ENCODE measurements at places on chromosomes 3 and 15.

- DNase-seq: no peak
Observed at GRCh38 chr15:58595516-58596263, 153.8 kb downstream of the ADAM10 start.

- no peak for DNase-seq
Observed at GRCh38 chr15:42144841-42145375, 11.5 kb downstream of the PLA2G4F start.

DNA sequence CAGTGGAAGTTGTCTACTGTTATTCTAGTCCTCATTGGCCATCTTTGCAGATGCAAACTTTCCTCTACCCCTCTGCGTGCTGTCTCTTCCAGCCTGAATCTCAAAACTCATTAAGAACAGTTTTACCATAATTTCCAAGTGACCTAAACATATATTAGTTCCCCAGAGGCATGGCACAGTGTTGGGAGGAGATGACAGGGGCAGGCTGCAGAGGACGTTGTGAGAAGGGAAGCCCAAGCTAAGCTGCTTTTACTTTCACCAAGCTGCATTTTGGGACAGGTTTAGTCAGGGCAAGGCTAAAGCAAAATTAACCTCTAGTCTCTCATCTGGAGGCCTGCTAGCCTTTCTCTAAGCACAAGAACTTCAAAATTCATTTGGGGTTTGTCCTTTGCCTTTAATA lies 318.6 kb upstream of the SATB1 start:
- DNase-seq: no peak

DNA sequence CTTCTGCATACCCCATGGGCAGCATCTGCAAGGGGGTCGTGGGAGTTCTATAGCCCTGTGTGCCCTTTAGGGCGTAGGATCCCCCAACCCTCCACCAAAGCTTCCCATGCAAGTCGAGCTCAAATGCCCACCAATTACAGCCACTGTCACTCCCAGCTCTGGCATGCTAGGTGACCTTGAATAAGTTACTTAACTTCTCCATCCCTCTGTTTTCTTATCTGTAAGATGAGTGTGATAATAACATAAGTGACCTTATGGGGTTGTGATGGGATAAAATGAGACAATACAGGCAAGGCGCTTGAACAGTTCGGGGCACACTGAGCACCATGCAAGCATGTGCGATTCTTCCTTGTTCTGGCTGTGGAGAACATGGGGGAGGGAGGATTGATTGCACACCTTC lies 74.8 kb upstream of the POMGNT2 start:
- DNase-seq: no peak

Measured in stimulated activated CD4-positive, alpha-beta T cell treated with anti-CD3 and anti-CD28 coated beads, Interleukin-1b, Interleukin-23, amount 100 ng/mL, for 24 hours (primary cell).